ENCODE measurements at places on chromosomes 3 and 15.

- no peak for DNase-seq
Observed at GRCh38 chr3:132164469-132165092, 129.8 kb upstream of the CPNE4 start.

- no peak for DNase-seq
Observed at GRCh38 chr3:175066617-175067415, 207.7 kb downstream of the NAALADL2 start.

DNA sequence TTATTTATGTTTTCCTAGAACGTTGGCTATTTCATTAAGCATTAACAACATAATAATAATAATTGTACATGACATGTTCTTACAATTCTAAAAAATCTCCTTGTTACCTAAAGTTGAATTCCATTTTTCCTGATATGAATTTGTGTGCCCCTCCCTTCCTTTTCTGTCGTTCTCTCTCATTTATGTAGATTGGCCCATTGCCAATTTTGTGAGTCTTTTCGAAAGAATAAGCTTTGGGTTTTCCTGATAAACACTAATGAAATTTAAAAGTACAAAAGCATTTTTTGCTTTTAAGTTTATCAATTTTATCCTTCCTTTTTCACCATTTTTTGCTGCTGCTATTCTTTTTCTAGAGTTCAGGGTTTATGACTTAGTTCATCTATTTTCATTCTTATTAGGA, 44.9 kb downstream of the PRR23E start:
- DNase-seq: no peak

DNA sequence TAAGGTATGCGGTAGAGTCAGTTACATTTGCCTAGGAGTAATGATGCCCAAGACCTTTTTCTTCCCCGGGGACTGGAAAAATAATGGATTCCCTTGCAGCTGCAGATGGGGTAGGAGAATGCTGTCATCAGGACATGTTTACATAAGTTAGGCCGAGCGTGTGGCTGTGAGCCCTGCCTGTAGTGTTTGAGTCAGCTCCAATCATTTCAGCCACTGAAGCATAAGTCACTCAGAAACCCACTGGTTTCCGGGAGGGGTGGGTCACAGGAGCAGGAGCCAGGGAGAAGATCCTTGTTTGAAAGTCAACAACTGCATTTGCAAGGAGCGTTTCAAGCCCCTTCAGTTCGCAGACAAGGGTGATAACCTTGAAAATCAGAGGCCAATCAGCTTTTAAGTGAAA, 562.3 kb downstream of the MCTP2 start:
- DNase-seq: no peak

DNA sequence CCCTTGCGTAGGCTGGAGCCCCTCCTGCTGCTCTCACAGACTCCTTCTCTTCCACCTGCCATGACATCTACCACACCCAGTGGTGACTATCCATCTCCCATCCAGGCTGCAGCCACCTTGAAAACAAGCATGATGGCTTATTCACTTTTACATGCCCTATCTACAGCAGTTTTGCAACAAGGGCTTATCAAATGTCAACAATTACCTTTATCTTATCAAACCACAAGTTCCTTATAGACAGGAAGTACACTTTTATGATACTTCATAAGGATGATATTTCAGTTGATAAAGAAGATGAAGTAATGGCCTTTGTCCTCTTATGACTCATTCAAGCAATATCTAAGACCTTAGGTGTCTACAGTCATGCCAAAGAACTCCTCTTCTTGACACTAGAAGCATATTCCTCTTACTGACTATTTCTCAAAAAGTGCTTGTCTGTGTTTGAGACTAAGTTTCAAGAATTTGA, 125.3 kb upstream of the SPRED1 start:
- no peak for DNase-seq
